Activated naive CD4-positive, alpha-beta T cell treated with anti-CD3 and anti-CD28 coated beads for 36 hours (primary cell): ENCODE measurements at places on chromosomes 7 and 10.

DNA sequence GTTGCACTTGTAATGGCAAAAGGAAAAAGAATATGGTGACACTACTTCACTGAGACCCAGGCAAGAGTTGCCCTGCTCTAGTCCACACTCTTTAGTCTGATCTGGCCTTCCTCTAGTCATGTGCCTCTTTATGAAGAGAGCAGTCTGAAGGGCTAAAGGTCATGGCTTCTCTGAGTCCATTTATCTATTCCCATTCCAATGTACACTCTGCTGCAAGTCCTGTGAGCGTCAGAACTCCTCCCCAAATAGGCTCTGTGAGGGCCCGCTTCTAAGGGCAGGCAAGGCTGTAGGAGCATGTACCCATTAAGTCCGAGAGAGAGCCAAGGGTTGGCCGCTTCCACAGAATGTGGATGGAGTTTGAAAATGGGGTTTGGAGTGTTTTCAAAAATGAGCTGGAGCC, 209.3 kb downstream of the AHR start:
- no peak for DNase-seq

DNA sequence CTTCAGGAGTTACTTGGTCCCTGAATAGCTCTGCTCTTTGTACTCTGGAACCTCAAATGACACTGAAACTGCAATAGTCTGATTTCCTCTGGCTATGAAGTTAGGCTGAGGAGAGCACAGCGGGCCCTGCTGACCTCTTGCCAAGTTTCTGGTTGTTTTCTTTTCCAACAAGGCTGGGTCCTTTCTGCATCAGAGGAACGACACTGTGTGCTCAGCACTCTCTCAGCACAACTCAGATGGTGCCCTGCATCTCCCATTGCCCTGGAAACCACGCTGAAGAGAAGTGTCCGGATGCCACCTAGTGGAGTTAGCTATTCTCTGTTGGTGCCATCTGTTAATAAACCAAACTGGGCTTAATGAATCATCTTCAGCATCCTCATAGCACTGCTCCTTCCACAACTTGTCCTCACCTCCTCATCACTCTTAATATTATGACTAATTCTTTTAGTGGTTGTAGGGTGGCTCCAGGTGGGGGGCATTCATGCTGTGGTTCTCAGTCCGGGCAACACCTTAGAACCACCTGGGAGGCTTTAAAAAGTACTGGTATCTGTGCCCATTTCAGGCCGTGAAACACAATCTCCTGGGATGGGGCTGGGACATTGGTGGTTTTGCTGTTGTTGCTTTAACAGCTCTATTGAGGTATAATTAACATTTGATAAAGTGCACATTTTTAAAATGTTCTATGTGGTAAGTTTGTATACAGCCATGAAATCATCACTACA, 8.2 kb upstream of the EFCAB10 start:
- DNase-seq, result peak; percentile 82

DNA sequence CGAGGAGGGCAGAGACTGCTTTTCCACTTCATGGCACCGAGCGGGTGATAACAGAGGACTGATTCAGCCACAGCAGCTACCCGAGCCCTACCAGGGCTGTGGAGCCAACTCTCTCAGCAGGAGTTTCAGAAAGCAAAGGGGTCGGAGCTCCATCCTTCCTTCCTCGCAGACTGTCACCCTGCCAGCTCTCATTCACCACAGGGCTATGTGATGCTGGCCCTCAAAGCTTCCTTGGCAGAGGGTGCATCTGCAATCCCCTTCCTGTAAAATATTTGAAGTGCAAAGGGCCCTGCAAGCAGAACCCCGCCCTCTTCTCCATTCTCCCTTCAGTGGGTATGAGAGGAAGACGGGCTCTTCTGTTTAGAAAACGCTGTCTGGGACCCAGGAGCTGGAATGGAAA, 105.3 kb upstream of the LYZL2 start:
- DNase-seq, result no peak

GRCh38 chr7:135160098-135160857, 10.2 kb downstream of the CYREN start:
- DNase-seq, result peak; percentile 34

- DNase-seq, result peak; percentile 53
These were observed 1.8 kb upstream of the PFKFB3 start for GRCh38 chr10:6200734-6201515.

- DNase-seq, result no peak
These were observed 33.1 kb downstream of the PDSS1 start for GRCh38 chr10:26730552-26730951.

DNA sequence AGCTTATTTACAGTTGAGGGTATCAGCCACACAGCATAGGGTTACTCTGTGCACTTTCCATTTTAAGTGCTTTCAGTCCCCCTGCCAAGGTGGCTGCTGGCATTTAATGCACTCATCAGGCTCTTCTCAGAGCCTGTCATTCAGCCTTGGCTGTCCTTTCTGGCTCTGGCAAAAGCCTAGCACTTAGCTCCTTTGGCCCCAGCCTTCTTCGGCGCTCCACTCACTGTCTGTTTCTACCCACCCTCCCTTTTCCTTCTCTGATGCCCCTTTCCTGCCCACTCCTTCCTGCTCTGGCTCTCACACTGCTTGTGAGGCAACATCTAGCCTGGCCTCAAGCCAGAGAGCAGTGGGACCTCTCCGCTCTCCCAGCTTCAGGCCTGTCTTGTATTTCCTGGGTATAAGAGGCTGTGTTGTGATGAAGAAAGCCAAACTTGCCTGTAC, 60.2 kb downstream of the WIPF3 start:
- no peak for DNase-seq

DNA sequence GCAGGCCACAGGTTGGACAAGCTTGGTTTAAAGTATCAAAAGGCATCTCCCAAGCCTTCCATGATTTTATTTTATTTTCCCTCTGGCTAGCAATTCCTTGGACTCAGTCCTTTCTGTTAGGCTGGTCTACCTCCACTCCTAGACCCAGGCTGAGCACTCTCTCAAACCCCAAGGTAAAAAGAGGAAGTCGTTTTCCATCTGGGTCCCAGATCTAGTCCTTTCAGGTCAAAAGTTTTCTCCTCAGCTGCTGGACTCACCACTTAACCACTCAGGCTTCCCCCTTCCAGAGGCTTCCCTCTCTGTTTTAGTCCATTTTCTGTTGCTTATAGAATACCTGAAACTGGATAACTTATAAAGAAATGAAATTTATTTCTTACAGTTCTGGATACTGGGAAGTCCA, 252.3 kb upstream of the MKLN1 start:
- DNase-seq, result no peak

DNA sequence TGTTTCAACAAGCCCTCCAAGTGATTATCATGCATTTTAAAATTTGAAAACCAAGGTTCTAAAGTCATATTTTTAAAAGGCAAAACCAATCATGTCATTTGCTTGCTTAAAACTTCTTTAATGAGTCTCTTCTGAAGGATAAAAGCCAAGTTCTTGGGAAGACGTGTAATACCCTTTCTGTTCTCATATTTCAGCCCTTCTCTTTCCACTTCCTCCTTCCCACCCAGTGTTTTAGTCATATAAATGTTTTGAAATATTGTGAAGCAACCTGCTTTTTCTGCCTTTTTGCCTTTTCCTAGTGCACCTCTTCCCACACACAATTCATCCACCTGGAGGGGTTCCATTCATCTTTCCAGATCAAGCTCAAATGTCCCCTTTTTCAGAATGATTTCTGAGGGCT, 211.1 kb upstream of the LRRTM3 start:
- DNase-seq, result no peak

DNA sequence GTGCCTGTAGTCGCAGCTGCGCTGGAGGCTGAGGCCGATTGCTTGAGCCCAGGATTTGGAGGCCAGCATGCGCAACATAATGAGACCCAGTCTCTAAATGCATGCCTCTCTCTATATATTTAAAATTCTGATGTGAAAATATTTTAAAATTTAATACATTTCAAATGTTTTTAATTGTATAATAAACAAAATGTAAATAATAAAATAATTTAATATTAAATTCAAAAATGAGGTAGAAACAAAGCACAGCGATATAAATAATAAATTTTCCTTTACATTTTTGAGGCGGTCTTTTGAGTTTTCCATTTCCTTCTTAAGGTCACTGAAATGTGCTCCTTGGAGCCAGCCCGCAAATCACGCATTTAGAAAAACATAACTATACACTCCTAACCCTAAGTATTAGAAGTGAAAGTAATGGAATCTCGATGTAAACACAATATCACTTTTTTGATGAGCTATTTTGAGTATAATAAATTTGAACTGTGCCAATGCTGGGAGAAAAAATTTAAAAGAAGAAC, 523 bp upstream of the CDK1 start:
- DNase-seq, result no peak

- DNase-seq, result no peak
These were observed 359.4 kb upstream of the CELF2 start for GRCh38 chr10:10658172-10658785.

DNA sequence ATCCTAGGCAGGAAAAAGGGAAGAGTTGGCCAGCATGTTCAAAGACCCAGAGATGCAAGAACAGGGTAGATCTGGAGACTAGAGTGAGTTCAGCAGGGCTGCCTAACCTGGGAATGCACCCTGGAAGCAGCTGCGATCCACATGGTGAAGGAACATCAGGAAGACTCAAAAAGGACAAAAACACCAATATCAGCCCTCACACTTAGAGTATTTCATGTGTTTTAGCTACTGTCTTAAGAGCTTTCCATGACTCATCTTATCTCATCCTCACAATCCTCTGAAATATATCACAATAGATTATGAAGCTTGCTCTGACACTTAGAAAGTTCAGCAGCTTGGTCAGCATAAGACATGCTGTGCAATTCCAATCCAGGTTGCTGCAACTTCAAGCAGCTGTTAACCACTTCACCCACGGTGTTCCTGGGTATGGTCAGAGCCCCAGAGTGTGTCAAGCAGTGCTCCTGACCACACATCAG, 380.9 kb downstream of the PARD3 start:
- no peak for DNase-seq

DNA sequence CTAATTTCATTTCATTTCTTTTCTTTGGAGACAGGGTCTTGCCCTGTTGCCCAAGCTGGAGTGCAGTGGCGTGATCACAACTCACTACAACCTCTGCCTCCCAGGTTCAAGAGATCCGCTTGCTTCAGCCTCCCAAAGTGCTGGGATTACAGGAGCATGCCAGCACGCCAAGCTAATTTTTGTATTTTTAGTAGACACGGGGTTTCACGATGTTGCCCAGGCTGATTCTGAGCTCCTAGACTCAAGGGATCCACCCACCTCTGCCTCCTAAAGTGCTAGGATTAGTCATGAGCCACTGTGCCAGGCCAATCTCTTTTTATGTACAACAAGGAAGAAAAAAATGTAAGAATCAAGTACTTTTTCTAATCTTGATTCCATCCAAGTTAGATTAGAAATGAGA, 10.7 kb upstream of the KMT2E start:
- peak; percentile 67 for DNase-seq

DNA sequence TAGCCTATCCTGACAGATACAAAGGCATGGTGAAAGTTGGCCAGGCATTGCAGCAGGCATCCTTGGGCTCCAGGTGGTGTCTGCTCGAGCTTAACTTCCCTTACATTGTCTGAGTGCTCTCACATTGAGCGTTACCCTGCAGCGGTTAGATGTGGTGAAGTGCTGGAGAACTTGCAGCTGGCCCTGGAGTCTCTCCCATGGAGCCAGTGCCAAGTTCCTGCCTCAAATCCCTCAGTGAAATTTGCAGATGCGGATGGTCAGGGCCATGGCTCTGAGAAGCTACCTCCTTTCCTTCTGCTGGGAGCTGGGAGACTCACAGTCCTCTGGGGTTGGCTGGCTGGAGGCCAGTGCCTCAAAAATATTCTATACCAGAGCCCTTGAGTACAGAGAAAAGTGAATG, 3.3 kb upstream of the ZNF746 start:
- DNase-seq, result no peak

DNA sequence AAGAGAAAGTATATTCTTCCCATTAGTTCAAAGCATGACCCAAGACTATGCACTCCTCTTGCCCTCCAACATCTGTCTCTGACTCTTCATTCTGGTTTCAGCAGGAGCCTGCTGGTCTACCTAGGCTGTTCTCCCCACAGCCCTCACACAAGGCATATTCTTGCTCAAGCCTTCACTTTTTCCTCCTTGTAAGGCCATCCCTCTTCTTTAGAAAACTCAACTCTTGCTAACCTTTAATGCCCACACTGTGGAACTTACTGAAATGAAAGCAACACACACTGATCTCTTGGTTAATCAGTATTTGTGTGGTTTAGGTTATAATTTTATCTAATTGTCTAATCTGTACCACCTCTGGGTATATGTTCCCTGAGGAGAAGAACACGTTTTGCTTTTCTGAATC, 75.8 kb downstream of the PRKCQ start:
- peak; percentile 53 for DNase-seq

GRCh38 chr10:35607475-35608327, 2.6 kb downstream of the GJD4 start:
- DNase-seq, result peak; percentile 22

GRCh38 chr10:96025566-96025965, 17.8 kb upstream of the CCNJ start:
- peak; percentile 14 for DNase-seq

DNA sequence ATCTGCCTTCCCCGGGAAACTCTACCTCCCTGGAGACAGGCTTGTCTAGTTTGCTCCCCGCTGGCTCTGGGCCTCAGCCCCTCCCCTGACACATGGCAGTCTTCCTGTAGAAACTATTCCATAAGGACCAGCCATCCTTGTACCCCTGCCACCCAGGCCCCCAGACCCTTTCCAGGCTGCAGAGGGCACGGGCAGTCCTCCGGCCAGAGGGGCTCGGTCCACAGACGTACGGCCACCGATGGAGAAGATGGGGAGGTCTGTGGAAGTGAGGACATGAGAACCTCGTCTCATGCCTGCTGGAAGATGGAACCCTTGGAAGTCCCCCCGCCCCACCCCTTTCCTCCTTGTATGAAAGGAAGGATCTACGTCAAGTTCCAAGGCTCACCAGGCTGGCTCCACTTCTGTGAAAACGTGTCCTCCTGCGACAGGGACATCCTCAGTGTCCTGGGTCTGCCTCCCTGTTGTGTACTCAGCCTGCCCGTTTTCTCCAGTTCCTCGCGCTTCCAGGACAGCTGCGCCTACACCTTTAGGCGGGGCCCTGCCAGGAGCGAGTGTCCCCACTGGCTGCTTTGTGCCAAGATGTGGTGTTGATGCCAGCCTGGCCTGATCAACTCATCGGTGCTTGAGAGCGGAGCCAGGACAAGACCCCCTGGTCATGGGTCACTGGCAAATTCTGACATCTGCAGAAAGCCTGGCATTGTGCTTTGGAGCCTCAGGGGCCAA, 414.9 kb downstream of the GLRX3 start:
- no peak for DNase-seq

DNA sequence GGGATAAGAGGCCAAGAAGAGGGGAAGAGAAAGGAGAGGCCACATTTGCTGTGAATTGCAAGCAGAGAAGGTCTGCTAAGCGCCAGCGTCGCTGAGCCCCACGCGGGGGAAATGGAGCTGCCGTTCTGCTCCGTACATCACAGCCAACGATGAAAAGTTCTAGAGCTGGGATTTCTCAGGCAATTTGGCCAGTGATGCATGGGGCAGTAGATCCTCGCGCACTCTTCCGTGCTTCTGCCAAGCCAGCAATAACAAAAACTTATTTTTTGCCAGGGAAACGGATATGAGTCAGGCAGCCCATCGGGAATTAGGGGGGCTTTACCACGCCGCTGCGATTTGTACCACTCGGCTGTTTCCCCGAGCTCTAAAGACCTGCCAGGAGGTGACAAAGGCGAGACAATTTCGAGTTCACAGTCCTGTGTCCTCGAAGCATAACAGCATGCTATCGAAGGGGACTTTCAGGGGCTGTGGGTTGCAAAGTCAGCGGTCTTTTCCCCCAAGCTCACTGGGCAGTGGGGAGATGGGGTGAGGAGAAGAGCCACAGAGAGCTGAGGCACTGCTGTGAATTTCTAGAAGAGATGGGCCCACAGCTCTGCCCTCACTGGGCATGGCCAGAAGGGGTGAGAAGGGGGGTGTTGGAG, 30.0 kb upstream of the SLF2 start:
- DNase-seq, result no peak

GRCh38 chr7:41696323-41696916, 6.5 kb downstream of the INHBA start:
- peak; percentile 50 for DNase-seq

- no peak for DNase-seq
These were observed 128.6 kb downstream of the OAT start for GRCh38 chr10:124289851-124290795.
